ENCODE measurements at places on chromosomes 7 and 10. TPM values are rescaled to one million over a fixed set of nuclear protein-coding genes. Genes with fewer than 3 reads are reported as not detected.

Gene MXI1
- total RNA-seq, result 0.74 TPM

Gene GRM3
- total RNA-seq, result 0.21 TPM

Gene AGAP9
- total RNA-seq, result 4.0 TPM

Gene PRRT4
- total RNA-seq, result not detected

Gene CACNB2
- total RNA-seq, result 1.1 TPM

Gene TRPV5
- total RNA-seq, result not detected

Gene RBP3
- total RNA-seq, result not detected

GRCh38 chr7:121739465-121739864 lies 133.5 kb upstream of the PTPRZ1 start:
- no peaks in the 10 kb centered on the region for H3K4me1 ChIP-seq
- H3K36me3 ChIP-seq, result no peaks in the 10 kb centered on the region
- H3K4me3 ChIP-seq, result no peak overlapping the region
- no peaks in the 10 kb centered on the region for H3K27me3 ChIP-seq
- no peak overlapping the region for H3K27ac ChIP-seq

GRCh38 chr7:76332078-76332477 lies 26.7 kb downstream of the YWHAG start:
- no peaks in the 10 kb centered on the region for H3K4me1 ChIP-seq
- H3K27ac ChIP-seq, result no peak overlapping the region
- no peak for DNase-seq
- no peak overlapping the region for H3K4me3 ChIP-seq
- no peaks in the 10 kb centered on the region for H3K27me3 ChIP-seq

DNA sequence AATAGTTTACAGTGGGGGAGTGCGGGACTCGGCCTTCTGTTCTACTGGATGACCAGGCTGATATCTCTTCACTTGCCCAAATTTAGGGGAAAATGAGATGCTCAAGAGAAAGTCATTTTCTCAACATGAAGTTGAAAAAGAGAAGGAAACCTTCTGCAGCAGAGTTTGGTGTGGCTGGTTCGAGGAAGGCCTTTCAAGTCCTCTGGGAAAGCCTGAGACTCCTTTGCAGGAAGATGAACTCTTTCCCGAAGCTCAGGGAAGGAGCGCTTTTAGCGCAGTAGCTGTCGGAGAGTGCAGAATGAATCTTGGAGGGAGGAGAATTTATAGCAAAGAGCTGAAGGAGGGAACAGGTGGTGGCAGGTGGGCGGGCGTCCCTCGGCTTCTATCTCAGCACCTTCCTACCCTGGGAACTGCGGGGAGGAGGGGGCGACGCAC lies at the start of gene ATOH7:
ATOH7 (minus strand) TSS at position 297 of the 435 bp plus-strand sequence. CDS start 436 bp downstream, outside the sequence.
- H3K27me3 ChIP-seq, result peaks cover 4% of the 10 kb centered on the region
- no peaks in the 10 kb centered on the region for H3K36me3 ChIP-seq
- no peak within 1 kb of the TSS for H3K27ac ChIP-seq
- peaks cover 5% of the 10 kb centered on the region for H3K4me1 ChIP-seq
- peak within 1 kb of the TSS; percentile 61 for H3K4me3 ChIP-seq

DNA sequence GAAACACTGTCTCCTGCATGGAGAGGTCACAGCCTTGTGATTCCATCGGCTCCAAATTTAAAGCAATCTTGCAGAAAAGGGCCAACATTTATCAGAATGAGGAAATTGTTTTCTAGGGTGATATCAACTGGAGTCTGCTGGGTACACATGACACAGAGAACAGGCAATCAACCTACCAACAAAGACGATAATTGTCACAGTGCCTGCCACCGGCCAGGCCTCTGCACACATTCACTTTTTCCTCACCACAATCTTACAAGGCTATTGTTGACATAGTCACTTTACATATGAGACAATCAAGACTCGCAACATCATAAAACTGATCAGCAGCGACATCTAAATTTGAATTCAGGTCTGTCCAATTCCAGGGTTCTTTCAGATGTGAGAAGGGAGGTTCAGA lies 189.4 kb downstream of the KCNMA1 start:
- H3K4me3 ChIP-seq, result no peak overlapping the region
- H3K27me3 ChIP-seq, result no peaks in the 10 kb centered on the region
- DNase-seq, result no peak
- H3K27ac ChIP-seq, result no peak overlapping the region
- no peaks in the 10 kb centered on the region for H3K4me1 ChIP-seq
- H3K36me3 ChIP-seq, result no peaks in the 10 kb centered on the region

GRCh38 chr10:8674230-8674629 lies 619.7 kb downstream of the GATA3 start:
- H3K36me3 ChIP-seq, result no peaks in the 10 kb centered on the region
- DNase-seq, result no peak
- H3K4me1 ChIP-seq, result no peaks in the 10 kb centered on the region
- H3K4me3 ChIP-seq, result no peak overlapping the region

DNA sequence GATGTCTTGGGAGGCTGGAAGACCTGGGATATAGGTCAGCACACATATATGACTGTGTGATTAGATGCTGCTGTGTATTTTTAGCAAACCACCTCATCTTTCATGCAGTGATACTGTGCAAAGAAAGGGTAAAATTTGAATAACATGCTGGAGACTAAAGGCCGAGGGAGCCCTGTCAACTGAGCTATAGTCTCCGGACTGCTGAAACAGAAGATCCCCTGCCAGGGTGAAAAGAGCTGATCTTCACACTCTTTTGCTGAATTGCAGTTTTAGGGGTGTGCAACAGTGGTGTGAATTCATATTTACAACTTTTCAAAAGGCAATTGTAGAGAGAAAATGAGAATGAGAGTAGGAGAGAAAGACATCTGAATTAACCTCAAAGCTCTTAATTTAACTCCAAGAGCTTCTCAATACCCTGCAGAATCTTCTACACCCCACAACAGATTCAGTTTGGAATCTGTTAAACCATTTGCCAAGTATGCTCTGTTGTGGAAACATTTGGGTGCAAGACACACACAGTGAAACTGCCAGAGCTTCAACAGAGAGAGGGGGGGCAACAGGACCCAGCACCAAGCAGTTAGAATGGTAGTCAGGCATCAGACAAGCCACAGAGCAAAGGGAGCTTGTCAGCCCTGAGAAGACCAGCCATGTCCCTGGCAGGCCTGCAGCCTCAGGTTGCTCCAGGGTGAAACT lies 190.1 kb upstream of the STK17A start:
- H3K27ac ChIP-seq, result no peak overlapping the region
- no peaks in the 10 kb centered on the region for H3K4me1 ChIP-seq
- no peaks in the 10 kb centered on the region for H3K36me3 ChIP-seq
- H3K27me3 ChIP-seq, result no peaks in the 10 kb centered on the region
- DNase-seq, result no peak
- H3K4me3 ChIP-seq, result no peak overlapping the region

- peaks cover 3% of the 10 kb centered on the region for H3K4me1 ChIP-seq
- no peak for DNase-seq
- no peak overlapping the region for H3K27ac ChIP-seq
- no peaks in the 10 kb centered on the region for H3K27me3 ChIP-seq
Observed at GRCh38 chr7:142791502-142791901, 20.7 kb downstream of the PRSS2 start.

GRCh38 chr10:86670290-86670811 lies 2.0 kb downstream of the LDB3 start:
- no peak overlapping the region for H3K27ac ChIP-seq
- DNase-seq, result no peak
- H3K36me3 ChIP-seq, result no peaks in the 10 kb centered on the region
- no peak overlapping the region for H3K4me3 ChIP-seq

GRCh38 chr7:12470930-12471329 lies 67.3 kb upstream of the VWDE start:
- no peak for DNase-seq
- no peak overlapping the region for H3K4me3 ChIP-seq
- H3K36me3 ChIP-seq, result no peaks in the 10 kb centered on the region
- no peak overlapping the region for H3K27ac ChIP-seq
- no peaks in the 10 kb centered on the region for H3K27me3 ChIP-seq
- H3K4me1 ChIP-seq, result no peaks in the 10 kb centered on the region

- H3K4me3 ChIP-seq, result no peak overlapping the region
- H3K27ac ChIP-seq, result no peak overlapping the region
- DNase-seq, result no peak
- H3K27me3 ChIP-seq, result no peaks in the 10 kb centered on the region
Observed at GRCh38 chr7:93751421-93751820, 139.1 kb downstream of the TFPI2 start.

DNA sequence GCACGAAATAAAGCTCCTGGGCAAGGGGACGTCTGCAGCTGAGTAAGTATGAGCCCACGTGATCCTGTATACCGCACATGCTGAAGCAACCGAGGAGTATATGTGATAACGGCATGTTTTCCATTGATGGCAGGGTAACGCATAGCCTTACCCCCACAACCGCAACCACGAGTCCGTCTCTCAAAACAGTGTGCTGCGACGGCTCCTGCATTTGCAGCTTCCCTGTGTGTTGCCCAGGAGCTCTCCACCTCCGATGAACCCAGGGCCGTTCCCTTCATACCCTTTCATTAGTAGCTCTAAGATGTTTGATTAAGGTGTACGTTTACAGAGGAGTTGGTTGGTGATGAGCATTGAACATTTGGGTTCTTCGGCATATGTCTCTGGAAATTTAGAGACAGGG lies 69.3 kb downstream of the MGMT start:
- peaks cover 5% of the 10 kb centered on the region for H3K4me1 ChIP-seq
- no peak for DNase-seq
- no peak overlapping the region for H3K27ac ChIP-seq
- no peaks in the 10 kb centered on the region for H3K27me3 ChIP-seq
- H3K4me3 ChIP-seq, result no peak overlapping the region
- H3K36me3 ChIP-seq, result peaks cover 4% of the 10 kb centered on the region

DNA sequence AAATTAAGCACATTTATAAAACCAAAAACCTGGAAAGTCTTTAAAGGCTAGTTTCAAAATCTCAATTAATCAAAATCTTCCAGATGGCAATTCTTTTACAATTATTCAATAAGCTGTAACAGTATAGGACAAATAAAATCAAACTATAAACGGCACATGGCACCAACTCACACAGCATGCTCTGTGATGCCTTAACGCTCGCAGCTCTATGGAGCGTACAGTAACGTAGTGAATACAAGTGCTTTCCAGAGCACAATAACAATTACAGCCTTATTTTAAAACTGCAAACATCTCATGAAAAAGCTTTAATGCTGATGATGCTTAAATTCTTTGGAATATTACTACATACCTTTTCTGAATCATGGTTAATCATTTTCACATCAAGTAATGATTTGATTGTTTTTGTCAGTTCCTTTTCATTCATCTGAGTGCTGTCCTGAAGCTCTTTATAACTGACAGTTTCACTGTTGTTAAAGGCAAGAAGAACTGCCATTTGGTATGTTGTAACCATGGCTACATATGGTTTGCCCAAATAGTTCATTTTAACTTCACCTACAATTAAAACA lies 74.2 kb downstream of the CUL2 start:
- no peak overlapping the region for H3K27ac ChIP-seq
- no peaks in the 10 kb centered on the region for H3K4me1 ChIP-seq
- no peak for DNase-seq
- H3K36me3 ChIP-seq, result no peaks in the 10 kb centered on the region
- no peaks in the 10 kb centered on the region for H3K27me3 ChIP-seq

DNA sequence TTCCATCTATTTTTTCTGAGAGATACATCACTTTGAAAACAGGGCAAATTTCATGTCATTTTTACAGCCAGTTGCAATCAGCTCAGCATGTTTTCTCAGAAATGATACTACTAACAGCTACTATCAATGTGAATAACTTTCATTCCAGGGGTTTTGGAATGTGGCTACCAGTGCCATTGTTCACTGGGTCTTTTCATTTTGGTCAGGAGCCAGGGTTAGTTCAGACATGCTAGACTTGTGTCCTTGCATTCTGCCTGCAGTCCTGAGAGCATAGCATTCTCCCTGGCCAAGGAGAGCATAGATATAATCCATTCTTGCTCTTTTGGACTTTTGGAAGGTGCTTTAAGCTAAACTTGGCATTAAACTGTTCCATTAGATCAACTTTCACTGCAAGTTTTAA lies 160.9 kb upstream of the NEBL start:
- H3K4me1 ChIP-seq, result no peaks in the 10 kb centered on the region
- H3K36me3 ChIP-seq, result no peaks in the 10 kb centered on the region
- DNase-seq, result no peak

Data from GM12878 (cell line).